ENCODE measurements at places on chromosomes 7 and 10. TPM values are rescaled to one million over a fixed set of nuclear protein-coding genes. Genes with fewer than 3 reads are reported as not detected.
A peak's percentile ranks its signal among the peaks of the same experiment; 100 is the strongest.

DNA sequence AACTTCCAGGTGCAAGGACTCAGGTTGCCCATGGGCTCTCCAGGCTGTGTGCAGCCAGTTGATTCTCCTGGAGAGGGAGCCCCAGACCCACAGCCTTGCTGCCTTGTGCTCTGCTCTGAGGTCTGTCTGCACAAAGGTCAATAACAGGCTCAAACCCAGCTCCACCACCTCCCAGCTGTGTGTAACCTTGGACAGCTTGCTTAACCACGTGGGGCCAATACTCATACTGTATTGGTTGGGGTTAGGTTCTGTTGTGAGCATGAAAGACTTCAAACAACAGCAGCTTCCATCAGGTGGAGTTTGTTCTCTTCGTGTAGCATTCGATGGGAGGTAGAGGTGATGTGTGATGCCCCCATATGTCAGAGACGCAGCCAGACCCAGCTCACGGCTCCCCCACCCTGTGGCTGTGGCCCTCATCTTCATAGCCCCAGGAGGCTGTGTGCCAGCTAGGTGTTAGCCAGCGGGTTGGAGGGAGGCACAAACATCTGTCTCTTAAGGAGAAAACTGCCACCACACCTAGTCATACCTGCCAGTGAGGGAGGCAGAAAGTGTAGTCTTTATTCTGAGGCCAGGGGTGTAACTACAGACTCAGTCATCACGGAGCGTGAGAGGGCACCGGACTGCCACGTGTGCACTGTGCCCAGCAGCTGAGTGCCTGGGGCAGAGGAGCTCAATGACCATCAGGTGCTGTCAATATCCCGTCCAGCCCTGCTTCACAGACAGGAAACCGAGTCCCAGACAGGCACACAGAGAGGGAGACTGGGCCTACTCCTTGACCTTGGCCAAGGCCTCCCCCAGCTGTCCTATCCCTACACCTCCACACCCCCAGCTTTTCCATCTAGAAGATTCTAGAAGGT, 8.1 kb upstream of the POLD2 start:
- no peak overlapping the region for H3K27ac ChIP-seq
- peak; percentile 96 for DNase-seq
- peaks cover 35% of the 10 kb centered on the region for H3K4me1 ChIP-seq
- H3K36me3 ChIP-seq: no peaks in the 10 kb centered on the region

- no peak for DNase-seq
- H3K27me3 ChIP-seq: no peaks in the 10 kb centered on the region
- H3K36me3 ChIP-seq: no peaks in the 10 kb centered on the region
These were observed 105.8 kb downstream of the ELMO1 start for GRCh38 chr7:37342688-37343471.

GRCh38 chr10:86533328-86533727, 11.7 kb upstream of the WAPL start:
- H3K27me3 ChIP-seq: no peaks in the 10 kb centered on the region
- H3K4me3 ChIP-seq: no peak overlapping the region
- H3K27ac ChIP-seq: no peak overlapping the region

DGKI gene
- polyA plus RNA-seq: not detected

TES gene
- 23.0 TPM for polyA plus RNA-seq

ZC3HAV1L gene
- 11.1 TPM for polyA plus RNA-seq

HIPK2 gene
- polyA plus RNA-seq: 20.2 TPM
